ENCODE measurements at places on chromosomes 5 and 9. TPM values are rescaled to one million over a fixed set of nuclear protein-coding genes. Genes with fewer than 3 reads are reported as not detected.

GRCh38 chr5:134439210-134439654 is 27.6 kb upstream of the CDKN2AIPNL start:
- H3K36me3 ChIP-seq: no peaks in the 10 kb centered on the region
- DNase-seq: peak; percentile 89
- no peaks in the 10 kb centered on the region for H3K27me3 ChIP-seq
- H3K4me1 ChIP-seq: peaks cover 36% of the 10 kb centered on the region
- peak overlapping the region; percentile 89 for H3K27ac ChIP-seq

GRCh38 chr9:2496934-2497333 is 124.7 kb upstream of the VLDLR start:
- no peak for DNase-seq
- peaks cover 3% of the 10 kb centered on the region for H3K4me1 ChIP-seq

DNA sequence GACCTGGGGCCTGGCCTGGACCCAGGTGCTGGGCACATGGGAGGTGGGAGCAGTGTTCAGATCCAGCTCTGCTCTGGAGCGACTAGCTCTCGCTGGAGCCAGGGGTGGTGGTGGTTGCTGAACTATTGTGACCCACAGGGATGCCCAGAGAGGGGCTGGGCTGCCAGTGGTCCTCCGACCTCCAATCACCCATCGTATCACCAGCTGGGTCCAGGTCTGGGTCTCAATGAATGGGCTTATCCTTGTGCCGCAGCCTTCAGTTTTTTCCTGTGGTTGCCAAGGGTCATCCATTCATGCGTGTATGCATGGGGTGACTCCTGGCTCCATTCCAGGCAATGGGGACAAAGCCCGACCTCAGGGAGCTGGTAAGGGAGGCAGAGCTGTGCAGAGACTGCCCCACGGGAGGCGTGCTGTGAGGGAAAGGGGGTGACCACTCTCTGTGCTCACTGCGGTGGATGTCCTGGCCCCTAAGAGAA is 68.6 kb upstream of the RNF130 start:
- H3K4me3 ChIP-seq: no peak overlapping the region
- H3K27me3 ChIP-seq: peaks cover 9% of the 10 kb centered on the region
- no peak overlapping the region for H3K27ac ChIP-seq
- H3K36me3 ChIP-seq: no peaks in the 10 kb centered on the region
- DNase-seq: no peak

DNA sequence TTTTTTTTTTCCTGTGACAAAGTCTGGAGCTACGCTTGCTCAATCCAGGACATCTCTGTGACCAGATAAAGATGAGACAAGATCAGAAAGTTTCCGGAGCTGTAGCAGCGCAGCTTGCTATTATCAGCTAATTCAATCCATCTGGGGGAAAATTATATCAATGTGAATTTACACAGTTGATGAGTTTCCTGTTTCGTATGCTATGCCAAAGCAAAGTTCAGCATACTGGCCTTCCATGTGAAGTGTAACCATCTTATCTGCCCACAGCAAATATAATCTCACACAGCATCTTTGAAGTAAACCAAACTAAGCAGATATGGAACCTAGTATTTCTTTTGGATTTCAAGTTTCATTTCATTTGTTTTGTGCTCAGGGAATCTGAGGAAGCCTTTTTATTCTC is 1767.7 kb downstream of the EFNA5 start:
- H3K27me3 ChIP-seq: no peaks in the 10 kb centered on the region
- DNase-seq: no peak
- no peaks in the 10 kb centered on the region for H3K36me3 ChIP-seq
- H3K27ac ChIP-seq: no peak overlapping the region

DNA sequence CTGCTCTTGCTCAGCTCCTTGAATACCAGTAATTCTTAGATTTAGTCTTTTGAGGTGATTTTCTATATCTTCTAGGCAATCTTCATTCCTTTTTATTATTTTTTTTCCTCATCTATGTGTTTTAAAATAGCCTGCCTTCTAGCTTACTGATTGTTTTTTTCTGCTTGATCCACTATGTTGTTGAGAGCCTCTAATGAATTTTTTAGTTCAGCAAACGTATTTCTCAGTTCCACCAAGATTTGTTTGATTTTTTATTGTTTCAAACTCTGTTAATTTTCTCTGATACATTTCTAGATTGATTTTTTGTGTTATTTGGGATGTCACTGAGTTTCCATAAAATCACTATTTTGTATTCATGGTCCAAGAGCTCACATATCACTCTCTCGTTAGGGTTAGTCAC is 9.5 kb downstream of the POLK start:
- no peak overlapping the region for H3K4me3 ChIP-seq
- H3K36me3 ChIP-seq: no peaks in the 10 kb centered on the region
- no peak for DNase-seq
- no peak overlapping the region for H3K27ac ChIP-seq
- H3K4me1 ChIP-seq: peaks cover 6% of the 10 kb centered on the region

- no peak overlapping the region for H3K27ac ChIP-seq
- H3K27me3 ChIP-seq: no peaks in the 10 kb centered on the region
- no peaks in the 10 kb centered on the region for H3K36me3 ChIP-seq
- H3K4me1 ChIP-seq: no peaks in the 10 kb centered on the region
Measured at GRCh38 chr5:94268226-94268625, 350.2 kb downstream of the KIAA0825 start.

DNA sequence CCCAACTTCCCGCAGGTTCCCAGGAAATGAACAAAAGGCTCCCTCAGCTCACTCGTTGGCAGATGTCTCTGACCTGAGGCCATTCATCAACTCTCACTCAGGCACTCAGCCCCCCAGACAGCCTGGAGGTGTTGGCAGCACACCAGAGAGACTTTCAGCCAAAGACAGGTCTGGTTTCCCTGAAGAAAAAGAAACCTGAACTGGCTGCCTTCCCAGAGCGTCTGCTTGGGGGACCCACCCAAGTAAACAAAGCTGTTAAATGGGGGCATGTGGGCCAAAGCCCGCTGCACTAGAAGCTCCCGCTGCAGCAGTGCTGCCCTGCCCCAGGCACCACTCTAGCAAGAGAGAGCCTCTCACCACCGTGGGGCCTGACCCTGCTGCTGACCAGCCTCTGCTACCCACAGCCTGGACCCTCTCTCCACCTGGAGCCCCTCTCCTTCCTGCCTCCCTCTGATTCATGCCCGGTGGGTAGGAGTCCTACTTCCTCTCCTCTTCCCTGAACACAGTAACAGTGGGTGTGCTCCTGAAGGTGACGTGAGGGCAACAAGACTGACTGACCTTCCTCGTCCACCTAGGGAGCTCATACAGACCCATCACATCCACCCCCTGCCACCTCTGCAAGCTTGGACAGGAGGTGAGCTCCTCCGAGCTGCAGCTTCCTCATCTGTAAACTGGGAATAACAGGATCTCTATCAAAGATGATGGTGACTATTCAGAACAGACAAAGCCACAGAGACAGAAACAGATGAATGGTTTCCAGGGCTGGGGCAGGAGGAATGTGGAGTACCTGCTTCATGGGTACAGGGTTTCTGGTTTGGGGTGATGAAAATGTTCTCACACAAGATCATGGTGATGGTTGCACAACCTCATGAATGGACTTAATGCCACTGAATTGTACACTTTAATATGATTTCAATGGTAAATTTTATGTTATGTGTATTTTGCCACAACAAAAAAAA is 31.0 kb upstream of the GABRP start:
- peaks cover 17% of the 10 kb centered on the region for H3K4me1 ChIP-seq
- H3K36me3 ChIP-seq: no peaks in the 10 kb centered on the region
- no peak overlapping the region for H3K27ac ChIP-seq
- no peak for DNase-seq
- H3K4me3 ChIP-seq: no peak overlapping the region

GRCh38 chr5:402615-403359 is 40.2 kb upstream of the EXOC3 start:
- no peaks in the 10 kb centered on the region for H3K36me3 ChIP-seq
- H3K4me3 ChIP-seq: no peak overlapping the region
- H3K27ac ChIP-seq: no peak overlapping the region
- no peaks in the 10 kb centered on the region for H3K27me3 ChIP-seq

GRCh38 chr5:56145511-56145910 is 87.6 kb downstream of the ANKRD55 start:
- DNase-seq: no peak
- no peaks in the 10 kb centered on the region for H3K27me3 ChIP-seq
- H3K4me3 ChIP-seq: no peak overlapping the region
- H3K27ac ChIP-seq: no peak overlapping the region

DNA sequence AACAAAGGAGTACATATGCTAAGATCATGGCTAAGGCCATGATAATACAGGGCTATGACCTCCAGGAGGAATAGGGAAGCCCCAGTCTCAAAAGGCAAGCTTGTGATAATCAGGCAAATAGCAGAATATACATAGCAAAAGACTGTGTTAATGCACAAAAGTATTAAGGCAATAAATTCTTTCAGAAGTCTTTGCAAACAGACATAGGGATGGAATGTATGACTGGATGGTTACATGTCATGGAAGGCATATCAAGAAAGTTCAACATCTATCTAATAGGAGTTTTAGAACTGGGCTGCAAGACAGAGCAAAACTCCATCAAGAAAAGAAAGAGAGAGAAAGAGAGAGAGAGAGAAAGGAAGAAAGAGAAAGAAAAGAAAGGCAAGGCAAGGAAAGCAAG is 264.5 kb upstream of the CDH6 start:
- no peaks in the 10 kb centered on the region for H3K36me3 ChIP-seq
- H3K27ac ChIP-seq: no peak overlapping the region
- no peak for DNase-seq
- H3K27me3 ChIP-seq: no peaks in the 10 kb centered on the region

DNA sequence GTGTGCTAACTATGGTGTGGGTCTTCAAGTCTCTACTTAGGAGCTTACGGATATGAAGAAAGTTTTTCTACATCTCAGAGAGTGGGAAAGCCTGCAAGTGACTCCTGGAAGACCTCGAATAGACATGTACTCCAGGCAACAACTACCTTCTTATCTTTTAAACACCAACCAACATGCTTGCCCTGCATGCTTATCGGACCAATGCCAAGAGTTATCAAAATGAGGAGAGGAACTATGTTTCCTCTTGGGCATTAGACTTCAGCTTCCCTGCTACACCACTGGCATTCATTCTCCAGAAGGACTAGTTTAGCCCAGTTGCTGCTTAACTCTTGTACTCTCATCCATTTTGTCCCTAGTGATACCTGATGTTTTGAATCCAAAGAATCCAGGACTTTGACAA is 74.7 kb upstream of the MAN2A1 start:
- no peaks in the 10 kb centered on the region for H3K4me1 ChIP-seq
- H3K27me3 ChIP-seq: no peaks in the 10 kb centered on the region
- H3K36me3 ChIP-seq: no peaks in the 10 kb centered on the region
- H3K4me3 ChIP-seq: no peak overlapping the region

DNA sequence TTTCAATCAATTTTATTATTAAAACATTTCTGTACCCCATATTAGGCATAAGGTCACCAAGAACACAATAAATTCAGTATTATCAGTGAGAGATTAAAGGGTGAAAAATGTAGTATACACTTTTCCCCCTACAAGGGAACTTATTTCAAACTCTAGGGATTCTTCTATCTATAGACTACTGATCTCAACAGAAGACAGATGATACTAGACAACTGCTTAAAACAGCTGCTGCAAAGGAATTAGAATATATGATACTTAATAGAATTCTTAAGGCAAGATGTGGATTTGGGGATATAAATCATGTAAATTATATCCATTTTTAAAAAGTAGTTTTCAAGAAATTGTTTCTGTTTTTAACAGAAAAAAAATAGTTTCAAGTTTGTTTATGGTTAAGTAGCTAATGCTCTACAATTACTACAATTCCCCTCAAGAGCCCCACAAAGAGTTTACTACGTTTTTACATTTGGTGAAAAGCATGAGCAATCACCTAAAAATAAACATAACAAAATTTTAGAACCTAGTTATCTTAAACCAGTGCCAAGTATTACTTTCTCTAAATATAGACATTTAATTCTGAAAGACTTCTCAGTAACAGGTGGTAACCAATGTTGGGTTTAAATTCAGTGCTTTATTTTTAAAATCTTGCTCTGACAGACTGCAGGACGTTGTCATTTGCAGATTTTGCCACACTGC is 6.0 kb downstream of the KIF24 start:
- peaks cover 2% of the 10 kb centered on the region for H3K4me1 ChIP-seq
- H3K4me3 ChIP-seq: no peak overlapping the region
- no peak overlapping the region for H3K27ac ChIP-seq
- no peaks in the 10 kb centered on the region for H3K27me3 ChIP-seq
- no peaks in the 10 kb centered on the region for H3K36me3 ChIP-seq

DNA sequence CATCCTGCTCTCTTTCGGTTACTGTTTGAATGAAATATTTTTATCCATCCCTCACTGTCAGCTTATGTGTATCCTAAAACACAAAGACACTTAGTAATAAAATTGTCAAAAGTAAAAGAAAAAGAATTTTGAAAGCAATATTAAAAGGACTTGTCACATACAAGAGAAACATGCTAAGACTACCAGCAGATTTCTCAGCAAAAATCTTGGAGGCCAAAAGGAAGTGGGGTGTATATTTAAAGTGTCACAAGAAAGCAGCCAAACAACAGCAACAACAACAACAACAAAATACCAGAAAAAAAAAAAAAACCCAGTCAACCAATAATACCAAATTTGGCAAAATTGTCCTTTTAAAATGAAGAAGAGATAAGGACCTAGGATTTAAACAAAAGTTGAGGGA is 678.7 kb upstream of the TYRP1 start:
- H3K4me3 ChIP-seq: no peak overlapping the region
- H3K27ac ChIP-seq: no peak overlapping the region
- H3K4me1 ChIP-seq: no peaks in the 10 kb centered on the region
- H3K27me3 ChIP-seq: no peaks in the 10 kb centered on the region
- no peaks in the 10 kb centered on the region for H3K36me3 ChIP-seq

- H3K27ac ChIP-seq: no peak overlapping the region
- no peaks in the 10 kb centered on the region for H3K4me1 ChIP-seq
- H3K36me3 ChIP-seq: no peaks in the 10 kb centered on the region
- no peak for DNase-seq
Measured at GRCh38 chr9:8430945-8431344, 631.4 kb upstream of the DMAC1 start.

GRCh38 chr5:77912721-77913120 is 136.6 kb upstream of the TBCA start:
- no peak overlapping the region for H3K27ac ChIP-seq
- no peaks in the 10 kb centered on the region for H3K4me1 ChIP-seq
- no peak for DNase-seq
- peaks cover 9% of the 10 kb centered on the region for H3K27me3 ChIP-seq

PRUNE2 gene
- 7.4 TPM for total RNA-seq

RABEPK gene
- total RNA-seq: 10.0 TPM

ADGRV1 gene
- total RNA-seq: 47.1 TPM

RAD23B gene
- 98.0 TPM for total RNA-seq

FAM200C gene
- total RNA-seq: 2.8 TPM

CDH9 gene
- not detected for total RNA-seq

STOML2 gene
- total RNA-seq: 59.4 TPM

ADAMTSL1 gene
- total RNA-seq: 7.3 TPM

All from upper lobe of right lung (tissue), 1 donor.